ENCODE measurements at places on chromosomes 16 and 17. TPM values are rescaled to one million over a fixed set of nuclear protein-coding genes. Genes with fewer than 3 reads are reported as not detected.

DNA sequence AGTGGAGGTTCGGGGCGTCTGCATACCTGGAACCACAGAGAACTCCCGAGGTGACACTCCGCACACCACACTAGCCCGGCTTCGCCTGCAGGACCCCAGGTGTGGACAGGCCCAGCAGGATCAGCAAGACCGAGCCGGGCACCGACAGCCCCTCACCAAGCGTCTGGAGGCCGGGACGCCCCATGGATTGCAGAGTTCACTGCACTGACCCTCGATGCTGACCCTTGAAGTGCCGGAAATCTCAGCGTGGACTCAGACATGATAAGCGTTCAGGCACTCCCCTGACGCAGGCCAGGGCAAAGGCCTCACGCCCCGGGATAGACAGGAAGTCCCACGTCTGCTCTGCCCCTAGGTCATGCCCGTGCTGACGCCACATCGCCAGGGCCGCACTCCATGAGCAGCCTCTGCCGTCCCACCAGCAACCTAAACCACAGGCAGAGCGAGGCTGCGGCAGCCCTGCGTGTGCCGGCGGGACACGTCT lies 26.0 kb downstream of the ACSF3 start:
- H3K27me3 ChIP-seq = no peaks in the 10 kb centered on the region
- peaks cover 22% of the 10 kb centered on the region for H3K4me1 ChIP-seq
- DNase-seq = peak; percentile 25
- peaks cover 28% of the 10 kb centered on the region for H3K36me3 ChIP-seq
- H3K4me3 ChIP-seq = no peak overlapping the region

DNA sequence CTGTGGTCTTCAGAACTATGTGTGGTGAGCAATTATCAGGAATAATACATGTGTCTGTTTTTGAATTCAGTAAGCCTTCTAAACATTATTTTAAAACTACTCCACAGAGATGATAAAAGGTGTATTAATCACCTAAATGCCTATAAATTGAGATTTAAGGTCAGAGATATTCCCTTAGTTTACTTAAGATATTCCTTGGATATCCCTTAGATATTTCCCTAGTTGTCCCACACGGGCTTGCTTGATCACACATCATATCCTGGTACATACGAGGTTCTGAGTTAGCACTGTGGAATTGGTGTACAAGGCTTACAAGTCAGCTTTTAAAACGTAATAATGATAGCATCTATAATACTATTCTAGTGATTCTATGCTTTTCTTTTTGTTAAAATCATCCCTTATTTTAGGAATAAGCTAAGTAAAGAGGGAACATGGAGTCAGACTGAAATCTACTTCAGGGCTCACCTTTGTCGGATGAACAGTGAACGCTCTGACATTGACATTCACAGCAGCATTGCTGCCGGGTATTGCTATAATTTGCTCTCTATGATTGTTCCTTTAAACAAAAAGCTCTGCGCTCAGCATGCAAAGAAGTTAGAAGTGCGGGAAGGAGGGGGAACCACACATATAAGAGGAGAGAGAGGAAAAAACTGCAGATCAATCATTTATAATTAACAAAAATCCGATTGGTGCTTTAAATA lies 136.5 kb downstream of the SKAP1 start:
- H3K27ac ChIP-seq = no peak overlapping the region
- H3K4me1 ChIP-seq = peaks cover 19% of the 10 kb centered on the region
- H3K27me3 ChIP-seq = no peaks in the 10 kb centered on the region
- H3K36me3 ChIP-seq = peaks cover 5% of the 10 kb centered on the region

DNA sequence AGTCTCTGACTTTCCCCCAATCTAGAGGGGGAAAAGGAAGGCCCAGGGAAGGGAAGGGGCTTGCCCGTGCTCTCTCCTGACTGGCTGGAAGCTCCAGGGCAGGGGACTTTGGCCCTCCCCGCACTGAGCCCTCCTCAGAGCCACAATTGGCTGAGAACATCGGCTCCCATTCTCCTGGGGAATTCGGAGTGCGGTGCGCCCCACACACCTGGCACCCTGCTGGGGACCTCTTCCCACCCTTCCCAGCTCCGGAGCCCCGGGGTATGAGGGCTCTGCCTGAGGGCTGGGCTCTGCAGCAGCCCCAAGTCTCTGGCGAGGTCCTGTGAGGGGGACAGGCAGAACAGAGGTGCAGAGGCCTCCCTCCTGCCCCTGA lies 36.0 kb downstream of the PIMREG start:
- H3K27me3 ChIP-seq = no peaks in the 10 kb centered on the region
- no peak overlapping the region for H3K27ac ChIP-seq
- H3K4me1 ChIP-seq = no peaks in the 10 kb centered on the region

- peaks cover 13% of the 10 kb centered on the region for H3K27me3 ChIP-seq
- peaks cover under 1% of the 10 kb centered on the region for H3K4me1 ChIP-seq
- H3K27ac ChIP-seq = no peak overlapping the region
- H3K4me3 ChIP-seq = no peak overlapping the region
- DNase-seq = no peak
Measured at GRCh38 chr17:44541884-44542581, 15.3 kb upstream of the FZD2 start.

DNA sequence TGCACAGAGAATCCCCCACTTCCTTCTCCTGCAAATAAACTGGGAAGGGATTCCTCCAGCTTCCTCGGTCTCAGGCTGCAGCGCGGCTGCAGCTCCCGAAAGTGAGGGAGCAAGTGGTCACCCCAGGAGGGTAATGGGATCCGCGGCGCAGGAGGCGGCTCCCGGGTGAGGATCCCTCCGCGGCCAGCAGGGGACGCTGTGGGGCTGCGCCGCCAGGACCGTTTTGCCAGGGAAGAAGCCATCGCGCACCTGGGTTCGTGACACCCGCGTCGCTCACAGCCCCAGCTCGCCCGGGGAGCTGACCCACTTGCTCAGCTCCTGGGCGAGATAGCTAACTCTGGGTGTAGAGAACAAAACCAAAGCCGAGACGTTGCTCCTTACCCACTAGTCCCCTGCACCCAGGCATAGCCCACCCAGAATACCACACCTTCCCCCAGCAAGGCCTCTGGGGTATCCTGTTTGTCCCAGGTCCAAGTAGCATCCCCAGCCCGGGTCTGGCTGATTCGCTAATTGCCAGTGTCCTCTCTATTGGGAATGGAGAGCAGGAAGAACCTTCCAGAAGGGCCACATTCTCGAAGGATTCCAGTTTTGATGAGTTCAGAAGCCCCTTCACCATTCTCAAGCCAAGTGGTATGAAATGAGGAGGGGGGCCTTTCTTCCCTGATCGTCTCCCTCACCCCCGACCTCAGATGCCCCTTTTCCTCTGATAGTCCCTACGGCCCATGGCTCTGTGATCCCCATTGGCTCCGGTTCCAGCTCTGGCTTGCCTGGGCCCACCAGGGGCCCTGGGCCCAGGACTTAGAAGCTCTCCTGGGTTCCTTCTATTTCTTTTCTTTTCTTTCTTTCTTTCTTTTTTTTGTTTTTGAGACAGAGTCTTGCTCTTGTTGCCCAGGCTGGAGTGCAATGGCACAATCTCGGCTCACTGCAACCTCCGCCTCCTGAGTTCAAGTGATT lies 14.1 kb downstream of the CYGB start:
- H3K36me3 ChIP-seq = no peaks in the 10 kb centered on the region
- H3K27me3 ChIP-seq = peaks cover 3% of the 10 kb centered on the region
- peaks cover 14% of the 10 kb centered on the region for H3K4me1 ChIP-seq
- H3K27ac ChIP-seq = peak overlapping the region; percentile 73
- H3K4me3 ChIP-seq = peak overlapping the region; percentile 61

The OTOP3 gene
- total RNA-seq = not detected

DNA sequence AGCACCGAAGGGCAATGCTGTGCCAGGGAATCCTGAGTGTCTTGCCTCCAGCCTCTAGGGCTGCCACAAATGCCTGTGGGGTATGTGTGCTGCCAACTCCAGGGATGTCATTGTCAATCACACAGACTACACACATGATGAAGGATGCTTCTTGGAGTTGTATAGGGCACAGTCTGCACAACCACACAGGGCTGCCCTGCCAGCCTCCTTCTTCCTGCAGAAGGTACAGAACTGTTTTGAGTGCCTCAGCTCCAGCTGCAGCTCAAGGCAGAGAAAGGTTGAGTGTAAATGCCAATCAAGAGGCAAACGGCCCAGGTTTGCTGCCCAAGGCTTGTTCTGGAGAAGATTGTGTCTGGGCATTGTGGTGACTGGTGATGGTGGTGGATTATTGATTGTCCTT lies 15.6 kb downstream of the SCNN1B start:
- H3K4me3 ChIP-seq = no peak overlapping the region
- no peak overlapping the region for H3K27ac ChIP-seq
- DNase-seq = no peak
- H3K4me1 ChIP-seq = no peaks in the 10 kb centered on the region

GRCh38 chr17:19883537-19884215 lies 15.9 kb upstream of the ULK2 start:
- peaks cover 1% of the 10 kb centered on the region for H3K4me1 ChIP-seq
- H3K27ac ChIP-seq = no peak overlapping the region

The FAM20A gene
- total RNA-seq = not detected
